T-helper 17 cell (primary cell): ENCODE measurements at places on chromosomes 2 and 18.

DNA sequence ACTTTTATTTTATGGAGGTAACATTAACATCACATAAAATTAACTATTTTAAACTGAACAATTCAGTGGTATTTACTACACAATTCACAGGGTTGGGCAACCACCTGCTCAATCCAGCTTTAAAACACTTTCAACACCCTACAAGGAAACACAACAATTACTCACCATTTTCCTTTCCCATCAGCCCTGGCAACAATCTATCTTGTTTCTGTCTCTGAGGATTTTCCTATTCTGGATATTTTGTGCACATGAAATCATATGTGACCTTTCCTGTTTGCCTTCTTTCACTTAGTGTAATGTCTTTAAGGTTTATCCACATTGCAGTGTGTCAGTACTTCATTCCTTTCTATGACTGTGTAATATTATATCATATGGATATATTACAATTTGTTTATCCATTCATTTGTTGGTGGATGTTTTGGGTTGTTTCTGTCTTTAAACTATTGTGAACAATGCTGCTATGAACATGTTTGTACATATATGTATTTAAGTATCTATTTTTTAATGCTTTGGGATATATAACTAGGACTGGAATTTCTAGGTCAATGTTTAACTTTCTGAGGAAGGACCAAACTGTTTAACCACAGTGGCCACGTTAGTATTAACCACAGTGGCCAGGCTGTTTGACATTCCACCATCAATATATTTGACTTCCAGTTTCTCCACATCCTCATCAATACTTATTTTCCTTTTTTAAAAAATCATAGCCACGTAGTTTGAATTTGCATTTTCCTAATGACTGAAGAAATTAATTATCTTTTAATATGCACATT is 72.4 kb upstream of the KIF5C start:
- H3K4me1 ChIP-seq: no peaks in the 10 kb centered on the region
- no peak for DNase-seq
- no peak overlapping the region for H3K27ac ChIP-seq
- no peaks in the 10 kb centered on the region for H3K36me3 ChIP-seq
- H3K4me3 ChIP-seq: no peak overlapping the region

- DNase-seq: no peak
- peaks cover 3% of the 10 kb centered on the region for H3K4me1 ChIP-seq
- H3K36me3 ChIP-seq: peaks cover 13% of the 10 kb centered on the region
- H3K4me3 ChIP-seq: no peak overlapping the region
Measured at GRCh38 chr2:206001912-206002311, 84.1 kb downstream of the INO80D start.

GRCh38 chr18:76895498-76895897 is 73.1 kb downstream of the ZNF236 start:
- H3K4me3 ChIP-seq: no peak overlapping the region
- H3K27me3 ChIP-seq: no peaks in the 10 kb centered on the region
- H3K4me1 ChIP-seq: no peaks in the 10 kb centered on the region
- no peak for DNase-seq

- H3K4me1 ChIP-seq: no peaks in the 10 kb centered on the region
- no peak overlapping the region for H3K27ac ChIP-seq
- H3K36me3 ChIP-seq: no peaks in the 10 kb centered on the region
- no peak for DNase-seq
- H3K27me3 ChIP-seq: no peaks in the 10 kb centered on the region
Measured at GRCh38 chr2:140178234-140178633, 1398.0 kb upstream of the NXPH2 start.

DNA sequence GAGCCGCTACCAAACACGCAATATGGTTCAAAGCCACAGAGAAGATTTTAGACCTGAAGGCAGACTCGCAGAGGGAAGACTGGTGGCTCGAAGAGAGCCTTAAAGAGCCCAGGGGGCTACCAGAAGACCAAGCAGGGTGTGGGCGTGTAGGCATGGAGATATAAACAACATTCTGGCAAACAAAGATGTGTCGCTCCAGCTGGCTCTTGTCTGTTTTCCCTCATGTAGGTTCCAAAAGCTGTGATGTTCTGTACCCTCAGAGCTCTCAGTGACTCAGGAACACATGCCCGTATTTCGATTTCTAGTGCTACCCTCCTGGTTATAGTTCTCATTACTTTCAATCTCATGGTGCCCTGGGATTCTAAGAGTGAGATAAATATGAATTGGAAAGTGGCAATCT is 44.5 kb downstream of the DOCK10 start:
- H3K4me1 ChIP-seq: peaks cover 57% of the 10 kb centered on the region
- H3K36me3 ChIP-seq: peaks cover 5% of the 10 kb centered on the region
- DNase-seq: no peak
- H3K27ac ChIP-seq: peak overlapping the region; percentile 77
